ENCODE measurements at places on chromosomes 7 and 10. TPM values are rescaled to one million over a fixed set of nuclear protein-coding genes. Genes with fewer than 3 reads are reported as not detected.

The CALHM3 gene
- total RNA-seq = 0.17 TPM

GRCh38 chr7:23332193-23332592 lies 33.1 kb downstream of the MALSU1 start:
- no peak for DNase-seq

DNA sequence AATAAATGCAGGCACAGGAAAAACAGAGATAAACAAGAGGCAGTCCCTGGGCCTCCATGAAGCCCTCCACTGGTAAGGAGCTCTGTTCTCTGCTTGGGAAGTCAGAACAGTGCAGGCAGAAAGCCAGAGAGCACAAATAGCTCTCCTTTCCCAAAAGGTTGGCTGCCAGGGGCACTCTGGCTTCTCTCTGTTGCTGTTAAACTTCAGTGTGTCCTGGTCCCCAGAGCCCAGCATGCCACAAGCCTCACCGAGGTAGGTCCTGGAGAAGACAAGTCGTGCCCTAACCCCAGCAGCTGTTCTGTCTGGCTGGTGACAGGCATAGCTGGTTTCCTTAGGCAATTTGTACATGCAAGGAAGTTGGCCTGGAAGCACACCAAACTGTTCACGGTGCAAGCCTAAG lies 17.3 kb downstream of the SLC16A12 start:
- DNase-seq = no peak

DNA sequence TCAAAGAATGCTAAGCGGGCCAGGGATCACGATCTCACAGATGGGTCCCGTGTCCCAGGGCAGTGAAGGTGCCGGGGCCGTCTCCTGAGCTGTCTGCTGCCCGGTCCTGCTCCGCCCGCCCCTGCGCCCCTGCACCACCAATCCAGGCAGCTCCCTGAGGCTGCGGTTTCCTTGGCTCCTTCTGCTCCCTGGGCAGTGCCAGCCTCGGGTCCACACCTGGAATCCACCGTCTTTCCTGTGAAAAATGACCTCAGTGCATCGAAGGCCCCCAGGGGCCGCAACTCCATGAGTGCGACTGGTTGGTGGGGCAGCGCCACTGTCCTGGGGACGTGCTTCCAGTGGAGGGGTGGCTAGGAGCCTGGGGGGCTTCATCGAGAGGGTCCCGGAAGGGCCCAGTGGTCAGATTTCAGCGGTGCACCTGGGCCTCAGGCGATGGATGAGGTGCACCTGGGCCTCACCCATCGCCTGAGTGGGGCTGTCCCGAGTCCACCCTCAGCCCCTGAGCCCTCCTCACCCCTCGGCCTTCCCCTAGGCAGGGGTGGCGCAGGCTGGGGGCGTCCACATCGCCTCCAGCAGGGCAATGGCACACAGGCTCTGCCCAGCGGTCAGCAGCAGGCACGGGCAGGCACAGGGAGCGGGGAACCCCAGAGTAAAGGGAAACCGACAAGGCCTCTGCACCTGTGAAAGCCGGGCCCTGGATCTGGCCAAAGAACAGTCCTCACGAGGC lies 27.2 kb downstream of the ADGRA1 start:
- DNase-seq = no peak

- DNase-seq = no peak
These were observed 43.3 kb upstream of the HBP1 start for GRCh38 chr7:107125475-107125874.
